SK-MEL-5 (cell line): ENCODE measurements at places on chromosomes 7 and 10.

GRCh38 chr7:20030915-20031362 is 186.2 kb downstream of the MACC1 start:
- DNase-seq = no peak

GRCh38 chr7:80401708-80402107 is 110.2 kb downstream of the GNAT3 start:
- no peak for DNase-seq

DNA sequence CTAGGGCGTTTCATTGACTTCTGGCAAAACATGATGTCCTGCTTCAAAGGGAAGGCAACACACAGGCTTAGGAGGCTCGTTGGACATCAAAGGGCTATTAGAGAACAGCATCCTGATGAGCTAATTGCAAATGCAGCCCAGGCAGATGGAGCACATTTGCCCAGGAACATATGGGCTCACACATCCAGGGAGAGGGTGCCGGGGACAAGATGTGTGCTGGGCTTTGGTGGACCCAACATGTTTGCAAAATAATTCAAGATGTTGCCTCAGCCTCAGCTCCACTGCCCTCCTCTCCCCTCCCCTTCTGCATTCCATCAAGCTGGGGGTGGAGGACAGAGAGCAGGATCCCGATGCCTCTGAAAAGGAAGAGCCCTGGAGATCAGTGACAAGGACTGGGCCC is 217.1 kb upstream of the ZMIZ1 start:
- DNase-seq = no peak

DNA sequence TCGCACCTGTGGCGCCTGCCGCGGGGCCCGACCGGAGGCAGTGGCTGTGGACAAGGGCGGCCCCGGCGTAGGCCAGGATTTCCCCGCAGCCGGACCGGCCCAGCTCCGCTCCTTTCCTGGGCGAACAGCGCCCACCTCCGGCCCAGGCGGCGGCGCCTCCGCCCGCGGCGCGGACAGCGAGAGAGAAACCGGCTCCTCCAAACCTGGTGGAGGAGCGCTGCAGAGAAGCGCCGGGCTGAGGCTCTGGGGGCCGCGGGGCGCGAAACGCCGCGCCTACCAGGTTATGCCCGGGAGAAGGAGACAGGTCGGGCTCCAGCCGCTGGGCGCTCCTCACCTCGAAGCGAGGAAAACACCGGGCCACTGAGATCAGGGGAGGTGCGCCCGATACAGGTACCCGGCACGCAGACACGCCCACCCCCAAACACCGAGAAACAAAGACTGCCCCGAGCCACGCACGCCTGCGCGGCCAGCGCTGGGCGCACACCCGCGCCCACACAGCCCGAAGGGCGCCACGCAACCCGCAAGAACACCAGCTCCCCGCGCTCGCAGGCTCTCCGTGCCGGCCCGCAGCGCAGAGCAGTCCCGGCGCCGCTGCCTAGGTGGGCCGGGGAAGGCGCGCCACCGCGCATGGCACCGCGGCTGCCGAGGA is 3.3 kb downstream of the GRID1 start:
- DNase-seq = no peak

GRCh38 chr7:111499027-111499426 is 63.3 kb downstream of the IMMP2L start:
- DNase-seq = no peak

DNA sequence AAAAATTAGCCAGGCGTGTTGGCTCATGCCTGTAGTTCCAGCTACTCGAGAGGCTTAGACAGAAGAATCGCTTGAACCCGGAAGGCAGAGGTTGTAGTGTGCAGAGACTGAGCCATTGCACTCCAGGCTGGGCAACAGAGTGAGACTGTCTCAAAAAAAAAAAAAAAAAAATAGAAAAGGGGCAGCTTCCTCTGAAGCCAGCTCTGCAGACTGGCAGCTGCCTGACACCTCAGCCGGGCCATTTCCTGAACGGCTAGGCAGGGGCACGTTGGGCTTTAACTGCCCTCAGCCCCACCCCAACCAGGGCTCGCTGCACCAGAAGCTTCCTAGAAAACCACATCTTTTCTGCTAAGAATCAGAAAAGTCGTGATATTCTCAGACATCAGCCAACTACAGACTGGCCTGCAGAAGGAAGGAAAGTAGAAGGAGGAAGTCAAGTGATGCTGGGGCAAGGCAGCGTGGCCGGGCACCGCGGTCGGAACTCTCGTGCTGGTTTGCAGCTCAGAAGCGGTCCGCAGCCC is 38.0 kb downstream of the PRKAG2 start:
- no peak for DNase-seq
